ENCODE measurements at places on chromosomes 5 and 9. TPM values are rescaled to one million over a fixed set of nuclear protein-coding genes. Genes with fewer than 3 reads are reported as not detected.

Gene NOP16
- 22.3 TPM for total RNA-seq

Gene LURAP1L
- total RNA-seq = 28.9 TPM

Gene DAB2IP
- total RNA-seq = 3.7 TPM

Gene NRARP
- not detected for total RNA-seq

Gene GMCL2
- not detected for total RNA-seq
